ENCODE measurements at places on chromosomes 6 and 20.

GRCh38 chr6:169160855-169161560 is 92.6 kb downstream of the THBS2 start:
- no peak for DNase-seq

GRCh38 chr6:132344811-132345210 is 56.5 kb downstream of the MOXD1 start:
- no peak for DNase-seq

DNA sequence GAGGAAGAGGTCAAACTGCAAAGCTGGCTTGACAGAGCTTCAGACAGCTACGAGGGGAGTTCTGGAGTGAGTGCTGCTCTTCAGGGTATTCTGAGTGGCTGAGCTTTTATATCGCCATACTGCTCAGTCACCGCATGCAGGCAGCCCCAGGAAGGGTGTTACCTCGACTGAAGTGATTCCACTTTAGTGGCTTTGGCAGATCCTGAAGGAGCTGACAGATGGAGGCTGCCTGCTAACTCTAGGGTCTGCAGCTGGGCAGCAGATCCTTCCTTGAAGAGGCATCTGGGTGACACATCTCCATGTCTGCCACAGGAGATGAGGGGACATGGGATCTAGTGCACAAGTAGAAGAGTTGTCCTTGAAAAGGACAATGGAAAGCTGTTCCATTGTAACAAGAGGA is 3.7 kb upstream of the DEK start:
- no peak for DNase-seq

DNA sequence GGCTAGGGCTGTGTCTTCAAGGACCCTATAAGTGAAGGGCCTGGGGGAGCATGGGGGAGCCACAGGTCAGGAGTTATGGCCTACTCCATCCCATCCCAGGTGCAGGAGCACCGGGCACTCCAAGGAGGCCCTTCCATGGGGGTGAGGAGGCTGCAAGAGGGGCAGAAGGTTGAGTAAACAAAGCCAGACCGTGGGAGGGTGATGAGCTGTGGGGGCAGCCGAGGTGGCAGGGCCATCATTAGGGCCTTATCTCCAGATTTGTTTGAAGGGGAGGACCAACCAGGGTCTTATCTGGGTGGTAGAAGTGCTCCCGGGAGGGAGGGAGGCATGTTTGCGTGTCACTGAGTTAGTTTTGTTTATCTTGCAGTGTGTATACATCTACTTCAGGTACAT is 2.1 kb upstream of the FAM83C start:
- no peak for DNase-seq

GRCh38 chr6:157032923-157033322 is 255.7 kb downstream of the ARID1B start:
- DNase-seq = no peak

DNA sequence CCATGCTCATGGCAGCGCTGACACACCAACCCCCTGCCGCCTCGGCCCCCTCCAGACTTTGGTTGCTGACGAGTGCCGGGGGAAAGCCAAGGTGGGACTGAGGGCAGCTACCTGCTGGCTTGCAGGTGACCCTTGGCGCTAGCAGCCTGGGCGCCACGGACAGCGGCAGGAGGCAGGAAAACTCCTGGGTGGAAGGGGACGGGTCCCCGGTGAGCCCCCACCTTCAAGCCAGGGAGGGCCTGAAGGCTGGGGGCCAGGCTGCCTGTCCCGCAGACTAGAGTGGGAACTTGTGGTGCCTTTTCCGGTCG is 226.7 kb downstream of the OTOR start:
- no peak for DNase-seq

- no peak for DNase-seq
Measured at GRCh38 chr20:63636752-63637628, 10.1 kb upstream of the GMEB2 start.

DNA sequence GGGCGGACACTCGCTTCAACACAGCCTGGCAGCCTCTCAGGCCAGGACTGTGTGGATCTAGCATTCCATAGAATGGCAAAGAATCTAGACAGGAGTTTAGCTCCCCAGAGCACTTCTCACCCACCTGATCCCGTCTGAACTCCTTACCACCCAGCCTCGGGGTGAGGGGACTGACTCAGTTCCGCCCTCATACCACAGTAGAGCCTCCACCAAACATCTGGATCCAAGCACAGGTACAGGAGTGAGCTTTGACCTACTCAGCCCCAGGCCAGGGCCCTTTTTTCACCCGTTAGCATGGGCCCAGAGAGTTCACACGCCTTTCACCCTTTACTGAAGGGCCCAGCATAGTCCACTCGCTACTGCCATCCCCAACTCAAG is 715 bp downstream of the PSMF1 start:
- DNase-seq = no peak

DNA sequence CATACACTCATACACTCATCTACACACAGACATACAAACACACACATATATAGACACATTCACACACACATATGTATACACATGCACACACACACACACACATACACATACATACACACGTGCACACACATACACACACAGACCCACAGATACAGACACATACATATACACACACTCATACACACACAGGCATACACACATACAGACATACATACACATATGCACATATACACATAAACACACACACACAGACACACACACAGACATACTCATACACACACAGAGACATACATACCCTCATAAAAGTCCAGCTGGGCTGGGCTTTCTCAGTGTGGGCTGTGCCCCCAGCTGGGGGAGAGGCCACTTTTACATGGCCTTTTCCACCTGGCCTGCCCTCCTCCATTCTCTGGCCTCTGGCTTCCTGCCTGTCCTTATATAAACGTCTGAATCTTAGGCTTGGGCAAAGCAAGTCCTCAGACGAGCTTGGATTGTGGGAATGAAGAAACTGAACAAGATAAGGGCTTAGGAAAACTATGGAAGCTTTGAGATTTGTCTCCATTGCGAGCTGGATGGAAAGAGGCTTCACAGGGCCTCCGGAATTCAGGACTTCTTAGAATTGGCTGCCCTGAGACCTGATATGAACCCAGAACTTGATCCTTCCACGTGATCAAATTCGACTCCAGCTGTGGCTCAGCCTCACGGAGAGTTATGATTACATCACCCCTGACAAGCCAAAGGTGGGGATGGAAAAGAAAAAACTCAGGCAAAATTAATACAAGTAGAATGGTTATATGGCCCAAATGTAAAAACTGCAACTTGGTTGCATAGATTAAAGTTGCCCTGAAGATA is 22.5 kb upstream of the CST3 start:
- no peak for DNase-seq

- DNase-seq = no peak
Measured at GRCh38 chr20:50673146-50673465, 18.2 kb downstream of the RIPOR3 start.

DNA sequence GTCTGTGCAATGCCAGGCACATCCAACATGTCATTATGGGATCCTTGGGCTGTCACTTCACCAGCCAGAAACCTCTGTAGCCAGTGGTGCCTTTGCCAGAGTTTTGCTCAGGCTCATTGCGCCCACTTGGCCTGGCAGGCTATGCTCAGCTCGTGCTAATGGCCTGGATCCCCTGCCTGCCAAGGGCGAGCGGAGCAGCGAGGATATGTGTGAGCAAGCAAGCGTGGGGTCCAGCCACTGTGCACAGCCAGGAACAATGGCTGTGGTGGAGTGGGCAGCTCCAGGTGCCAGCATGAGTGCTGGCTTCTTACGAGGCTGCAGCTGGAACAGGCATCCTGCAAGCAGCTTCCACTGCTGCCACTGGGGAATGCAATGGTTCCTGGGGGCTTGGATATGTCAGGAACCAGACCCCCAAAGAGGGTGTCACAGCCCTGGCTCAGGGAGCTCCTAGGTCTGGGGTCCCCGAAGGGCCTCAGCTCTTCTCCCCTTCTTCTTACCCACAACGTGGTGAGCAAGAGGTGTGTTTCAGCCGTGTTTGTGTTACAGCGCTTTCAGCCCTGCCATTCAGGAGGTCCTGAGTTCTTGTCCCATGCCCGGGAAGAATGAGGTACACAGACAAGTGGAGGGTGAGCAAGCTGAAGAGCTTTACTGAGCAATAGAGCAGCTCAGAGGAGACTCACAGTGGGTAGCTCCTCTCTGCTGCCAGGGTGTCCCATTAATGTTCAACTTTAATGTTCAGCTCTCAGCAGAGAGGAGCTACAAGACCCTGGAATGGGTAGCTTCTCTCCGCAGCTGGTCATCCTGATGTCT is 22.3 kb upstream of the TOP1 start:
- DNase-seq = no peak

DNA sequence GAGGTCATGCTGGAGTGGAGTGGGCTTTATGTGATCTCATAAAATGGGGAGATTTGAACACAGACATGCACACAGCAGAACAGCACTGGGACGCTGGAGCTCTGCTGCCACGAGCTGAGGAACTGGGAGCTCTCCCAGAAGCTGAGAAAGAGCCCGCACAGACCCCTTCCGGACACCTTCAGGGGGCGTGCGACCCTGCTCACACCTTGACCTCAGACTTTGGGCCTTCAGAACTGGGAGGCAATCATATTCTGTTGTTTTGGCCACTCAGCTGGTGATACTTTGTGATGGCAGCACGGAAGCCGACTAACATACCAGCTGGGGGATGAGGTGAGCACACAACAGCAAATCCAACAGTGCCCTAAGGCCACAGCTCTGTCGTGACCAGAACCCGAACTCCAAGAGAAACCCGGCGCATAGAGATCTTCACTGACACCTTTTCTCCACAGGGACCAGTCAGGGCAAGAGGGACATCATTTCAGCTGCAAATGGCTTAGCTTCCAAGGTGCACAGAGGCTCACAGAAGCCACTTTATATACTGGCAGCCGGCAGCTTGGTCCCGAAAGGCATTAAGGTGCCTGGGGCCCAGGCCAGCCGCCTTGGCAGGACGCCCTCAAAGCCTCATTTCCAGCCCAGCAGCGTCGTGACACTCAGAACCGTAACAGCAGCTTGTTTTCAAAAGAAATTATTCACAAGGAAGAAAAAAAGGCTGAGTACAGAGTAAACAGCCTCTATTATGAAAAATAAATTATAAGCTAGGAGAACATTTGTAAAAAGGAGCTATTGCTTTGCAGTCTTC is 89.3 kb downstream of the RNASET2 start:
- no peak for DNase-seq

DNA sequence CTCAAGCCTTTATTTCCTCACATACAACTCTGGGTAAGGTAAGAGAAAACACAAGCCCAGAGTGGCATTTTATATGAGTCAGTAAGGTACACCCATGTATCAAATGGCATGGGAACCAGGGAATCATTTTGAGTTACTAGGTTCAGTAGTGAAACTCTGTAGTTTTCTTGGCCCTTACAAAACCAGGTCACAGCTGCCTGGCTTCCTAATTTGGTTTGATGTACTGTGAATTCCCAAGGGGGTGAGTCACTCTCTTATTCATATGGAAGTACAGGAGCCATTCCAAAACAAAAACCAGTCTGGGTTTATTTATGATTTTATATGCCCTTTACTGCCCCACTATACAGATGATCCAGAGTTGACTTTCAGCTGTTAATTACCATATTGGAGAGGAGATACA is 70.7 kb downstream of the PDE7B start:
- DNase-seq = no peak

DNA sequence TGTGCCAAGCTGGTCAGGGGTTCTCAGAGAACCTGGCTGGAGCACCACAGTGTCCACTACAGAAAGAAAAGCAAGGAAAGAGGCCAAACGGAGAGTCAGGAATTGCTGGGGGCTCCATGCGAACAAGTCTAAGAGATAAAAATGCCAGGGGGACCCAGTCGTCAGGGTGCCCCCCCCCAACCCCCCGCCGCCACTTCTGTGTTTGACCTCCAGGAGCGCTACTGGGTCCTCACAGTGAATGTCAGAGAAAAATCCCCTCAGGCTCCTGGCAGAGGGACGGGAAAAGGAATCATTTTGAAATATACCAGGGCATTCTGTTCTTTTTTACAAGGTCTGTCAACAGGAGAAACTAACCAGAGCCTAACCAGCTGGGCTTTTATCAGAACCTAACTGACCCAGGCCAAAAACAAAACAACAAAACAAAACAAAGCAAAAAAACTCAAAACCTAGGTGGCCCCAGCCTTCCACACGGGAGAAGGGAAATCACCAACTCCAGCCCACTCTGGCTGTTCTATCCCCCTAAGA is 17.9 kb upstream of the NELFCD start:
- DNase-seq = no peak

DNA sequence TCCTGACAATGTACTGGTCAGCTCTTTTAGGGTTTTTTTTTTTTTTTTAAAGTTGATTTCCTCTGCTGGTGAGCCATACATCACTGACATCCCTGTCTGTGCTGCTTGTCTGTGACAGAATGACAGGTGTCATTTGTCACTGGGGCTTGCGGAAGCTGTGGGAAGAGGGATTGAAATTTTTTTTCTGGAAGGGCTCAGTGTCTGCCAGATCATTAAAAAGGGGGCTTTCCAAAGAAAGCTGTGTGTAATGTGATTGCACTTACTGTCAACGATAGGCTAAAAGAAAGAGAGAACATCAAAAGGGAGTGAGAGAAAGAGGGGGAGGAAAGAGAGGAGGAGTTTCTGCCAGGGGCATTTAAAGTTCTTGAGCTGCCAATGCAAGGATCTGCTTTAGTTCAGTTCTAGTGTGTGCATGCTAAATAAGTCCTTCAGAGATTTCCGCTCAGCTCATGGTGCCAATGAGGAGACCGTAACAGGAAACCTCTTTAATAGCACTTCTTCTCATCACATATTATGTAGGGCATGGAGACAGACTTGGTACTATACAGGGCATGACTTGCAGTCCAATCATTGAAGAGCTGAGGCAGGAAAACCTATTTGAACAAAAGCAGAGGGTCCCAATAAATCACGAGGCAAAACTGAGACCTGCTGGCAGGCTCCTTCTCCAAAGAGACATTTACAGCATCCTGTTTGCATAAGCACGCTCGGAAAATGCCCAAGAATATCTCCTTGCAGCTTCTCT is 177.2 kb downstream of the TSHZ2 start:
- no peak for DNase-seq

DNA sequence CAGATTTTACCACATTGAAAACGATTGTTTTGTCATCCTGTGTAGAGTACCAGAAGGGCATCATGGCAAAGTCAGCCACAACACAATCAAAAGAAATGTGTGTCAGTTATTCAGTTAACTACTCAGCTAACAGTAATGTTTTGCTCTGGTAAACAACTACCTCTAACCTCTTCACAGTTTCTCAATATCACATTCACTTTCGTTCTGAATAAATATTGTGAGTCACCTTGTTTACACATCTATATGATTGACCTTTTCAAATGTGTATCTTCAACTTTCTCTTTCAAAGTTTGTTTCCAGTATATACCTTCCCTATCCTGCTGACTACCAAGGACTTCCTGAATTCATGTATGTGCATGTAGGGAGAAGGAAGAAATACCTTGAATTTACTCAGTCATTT is 216.6 kb upstream of the UFL1 start:
- no peak for DNase-seq

- no peak for DNase-seq
Measured at GRCh38 chr6:30554962-30555815, 1.1 kb downstream of the GNL1 start.

DNA sequence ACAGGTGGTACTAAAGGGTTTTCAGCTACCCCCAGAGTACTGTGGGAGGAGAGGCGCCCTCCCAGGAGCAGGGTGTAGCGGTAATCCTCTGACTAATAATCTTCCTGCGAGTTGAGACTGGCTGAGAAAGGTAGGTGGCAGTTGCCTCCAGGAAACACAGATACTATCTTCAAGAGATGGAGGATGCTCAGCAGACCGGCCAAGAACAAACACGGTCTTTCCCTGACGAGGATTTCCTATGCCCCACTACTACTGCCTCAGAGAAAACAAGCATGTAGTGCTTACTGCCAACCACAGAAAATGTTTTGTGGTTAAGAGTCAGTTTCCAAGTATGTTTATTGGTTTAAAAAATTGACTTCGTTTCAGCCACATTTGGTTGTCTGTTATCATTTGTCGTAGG is 26.8 kb downstream of the C6orf89 start:
- peak; percentile 27 for DNase-seq
